Ammon's horn (tissue), 1 donor: ENCODE measurements at places on chromosomes 5 and 9.
A peak's percentile ranks its signal among the peaks of the same experiment; 100 is the strongest.

GRCh38 chr5:137589185-137589584 lies 90.1 kb upstream of the SPOCK1 start:
- no peak for DNase-seq

GRCh38 chr9:100884518-100884917 lies 144.0 kb upstream of the PLPPR1 start:
- peak; percentile 82 for DNase-seq

DNA sequence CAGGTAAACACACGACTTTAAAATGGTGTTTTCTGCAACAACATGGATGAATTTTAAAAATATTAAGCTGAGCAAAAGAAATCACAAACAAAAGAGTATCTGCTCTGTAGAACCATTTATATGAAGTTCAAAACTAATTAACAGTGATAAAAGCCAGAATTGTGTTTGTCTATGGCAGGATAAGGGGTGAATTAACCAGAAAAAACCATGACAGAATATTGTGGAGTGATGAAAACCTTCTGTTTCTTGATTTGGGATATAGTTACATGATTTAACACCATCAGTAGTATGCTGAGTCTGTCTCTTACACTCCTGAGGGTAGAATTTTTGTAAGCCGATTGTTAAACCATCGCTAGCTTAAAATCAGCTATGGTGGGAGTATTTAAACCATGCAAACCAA lies 101.7 kb upstream of the ZNF366 start:
- no peak for DNase-seq

GRCh38 chr5:61687371-61687770 lies 355.3 kb downstream of the ZSWIM6 start:
- no peak for DNase-seq

DNA sequence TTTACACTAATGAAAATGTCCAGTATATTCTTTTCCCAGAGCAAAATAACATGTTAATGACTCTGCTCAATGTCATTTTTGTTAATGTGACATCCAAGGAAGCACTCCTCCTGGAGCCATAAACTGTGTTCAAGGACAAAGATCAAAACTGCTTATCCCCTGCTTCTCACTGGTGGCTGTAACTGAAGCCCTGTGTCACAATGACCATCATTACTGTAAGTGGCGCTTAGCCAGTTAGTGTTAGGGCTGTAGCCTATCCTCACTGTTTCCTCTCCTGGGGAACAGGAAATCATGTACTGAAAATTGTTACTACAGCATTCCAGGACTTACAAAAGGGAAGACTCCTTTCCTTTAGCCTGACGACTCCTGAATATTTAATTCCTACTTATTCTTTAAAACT lies 71.7 kb upstream of the COX7C start:
- DNase-seq: no peak

- DNase-seq: no peak
These were observed 43.4 kb downstream of the RXRA start for GRCh38 chr9:134369416-134370212.

DNA sequence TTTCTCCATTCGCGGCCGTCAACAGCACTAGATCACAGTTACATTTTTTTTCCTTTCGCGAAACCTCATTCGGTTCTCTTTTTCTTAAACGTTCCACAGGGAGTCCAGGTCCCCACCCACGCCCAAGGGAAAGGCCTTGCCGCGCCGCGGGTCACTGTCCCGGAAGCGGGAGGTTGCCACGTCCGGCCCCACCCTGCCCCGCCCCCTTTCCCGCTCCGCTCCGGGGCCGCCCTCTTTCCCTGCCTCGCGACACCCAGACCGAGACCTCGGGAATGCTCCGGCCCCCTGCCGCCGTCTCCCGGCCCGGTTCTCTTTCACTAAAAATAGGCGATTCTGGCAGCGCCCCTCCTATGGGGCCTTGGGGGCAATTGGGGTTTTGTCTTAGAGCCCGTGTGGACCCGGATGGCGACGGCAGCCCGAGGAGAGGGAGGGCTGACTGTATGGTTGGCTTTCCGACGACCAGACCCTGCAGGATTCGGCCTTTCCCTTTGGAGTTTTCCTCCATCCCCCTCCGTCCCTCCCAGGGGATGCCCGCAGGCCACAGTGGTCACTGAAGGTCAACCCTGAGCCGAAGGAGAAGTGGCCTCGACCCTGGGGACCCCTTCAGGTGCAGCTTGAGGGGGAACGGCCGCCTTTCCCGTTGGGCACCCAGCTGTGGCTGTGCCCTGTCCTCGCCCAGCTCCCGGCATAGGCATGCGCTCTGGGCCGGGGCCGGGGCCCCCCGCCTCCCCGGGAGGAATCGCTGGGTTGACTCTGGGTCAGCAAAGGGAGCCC lies 2.8 kb upstream of the RACK1 start:
- peak; percentile 87 for DNase-seq

GRCh38 chr5:88672644-88673252 lies 210.2 kb downstream of the MEF2C start:
- no peak for DNase-seq

- DNase-seq: no peak
These were observed 43.1 kb downstream of the LHX2 start for GRCh38 chr9:124054582-124055227.

- DNase-seq: peak; percentile 53
These were observed 422.6 kb downstream of the EFNA5 start for GRCh38 chr5:107248066-107248695.

- DNase-seq: no peak
These were observed 5.7 kb downstream of the EDIL3 start for GRCh38 chr5:84378961-84379360.

DNA sequence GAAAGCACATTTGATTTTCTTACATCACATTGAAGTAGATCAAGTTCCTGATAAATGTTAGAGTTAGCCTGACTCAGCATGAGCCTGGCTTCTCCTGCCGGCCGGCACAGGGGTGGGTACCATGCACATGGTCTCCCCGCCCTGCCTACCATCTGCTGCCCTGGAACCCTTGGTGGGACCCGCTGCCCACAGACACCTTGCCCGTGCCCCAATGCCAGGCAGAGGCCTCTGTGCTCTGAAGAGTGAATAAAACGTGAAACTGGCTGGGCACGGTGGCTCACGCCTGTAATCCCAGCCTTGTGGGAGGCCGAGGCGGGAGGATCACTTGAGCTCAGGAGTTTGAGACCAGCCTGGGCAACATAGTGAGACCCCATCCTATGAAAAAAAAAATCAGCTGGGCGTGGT lies 17.3 kb downstream of the EXD3 start:
- no peak for DNase-seq

DNA sequence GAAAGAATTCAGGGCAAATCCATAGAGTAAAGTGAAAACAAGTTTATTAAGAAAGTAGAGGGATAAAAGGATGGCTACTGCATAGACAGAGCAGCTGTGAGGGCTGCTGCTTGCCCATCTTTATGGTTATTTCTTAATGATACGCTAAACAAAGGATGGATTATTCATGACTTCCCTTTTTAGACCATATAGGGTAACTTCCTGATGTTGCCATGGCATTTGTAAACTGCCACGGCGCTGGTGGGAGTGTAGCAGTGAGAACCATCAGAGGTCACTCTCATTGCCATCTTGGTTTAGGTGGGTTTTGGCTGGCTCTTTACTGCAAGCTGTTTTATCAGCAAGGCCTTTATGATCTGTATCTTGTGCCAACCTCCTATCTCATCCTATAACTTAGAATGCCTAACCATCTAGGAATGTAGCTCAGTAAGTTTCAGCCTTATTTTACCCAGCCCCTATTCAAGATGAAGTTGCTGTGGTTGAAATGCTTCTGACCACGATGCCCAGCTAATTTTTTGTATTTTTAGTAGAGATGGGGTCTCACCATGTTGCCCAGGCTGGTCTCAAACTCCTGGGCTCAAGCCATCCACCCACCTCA lies 42.1 kb downstream of the RFK start:
- DNase-seq: no peak

DNA sequence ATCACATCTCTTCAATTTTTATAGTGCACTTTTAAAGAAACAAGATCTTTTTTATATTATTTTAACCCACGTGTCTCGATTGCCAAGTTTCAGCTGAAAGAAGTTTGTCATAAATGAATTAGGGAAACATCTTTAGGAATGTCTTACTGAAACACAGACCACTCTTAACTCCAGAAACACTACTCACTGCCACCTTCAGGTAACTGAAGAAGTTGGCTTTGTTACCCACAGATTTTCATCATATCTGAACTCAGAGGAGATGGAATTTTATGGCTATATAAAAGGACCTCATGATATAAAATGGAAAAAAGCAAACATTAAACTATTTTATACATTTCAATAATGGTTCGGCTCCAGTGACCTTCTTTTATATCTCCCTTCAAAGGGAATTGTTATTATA lies 158.0 kb downstream of the SEMA5A start:
- no peak for DNase-seq
